Peyer's patch (tissue), 4 donors: ENCODE measurements at places on chromosomes 12 and 14.

DNA sequence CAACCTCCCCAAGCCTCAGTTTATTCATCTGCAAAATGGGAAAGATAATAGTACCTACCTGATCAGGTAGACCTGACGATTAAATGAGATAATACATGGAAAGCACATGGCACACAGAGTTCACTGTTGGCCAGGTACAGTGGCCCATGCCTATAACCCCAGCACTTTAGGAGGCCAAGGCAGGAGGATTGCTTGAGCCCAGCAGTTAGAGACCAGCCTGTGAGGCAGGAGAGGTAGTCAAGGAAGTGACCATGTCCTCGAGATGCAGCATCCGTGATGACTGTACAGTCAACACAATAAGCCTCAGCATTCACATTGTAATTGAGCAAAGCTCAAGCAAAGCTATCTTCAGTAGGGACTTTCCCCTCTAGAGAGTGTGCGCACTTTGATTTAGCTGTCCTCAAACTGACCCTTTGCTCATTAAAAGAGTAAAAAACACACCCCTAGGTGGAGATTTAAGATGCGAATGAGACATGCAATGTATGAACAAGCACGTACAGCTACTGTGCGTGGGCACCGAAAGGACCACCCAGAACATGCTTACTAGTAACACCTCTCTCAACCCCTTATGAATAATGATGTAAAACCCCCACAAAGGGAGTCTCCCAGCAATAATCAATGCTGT lies 9.9 kb downstream of the ISCU start:
- peak; percentile 15 for DNase-seq

DNA sequence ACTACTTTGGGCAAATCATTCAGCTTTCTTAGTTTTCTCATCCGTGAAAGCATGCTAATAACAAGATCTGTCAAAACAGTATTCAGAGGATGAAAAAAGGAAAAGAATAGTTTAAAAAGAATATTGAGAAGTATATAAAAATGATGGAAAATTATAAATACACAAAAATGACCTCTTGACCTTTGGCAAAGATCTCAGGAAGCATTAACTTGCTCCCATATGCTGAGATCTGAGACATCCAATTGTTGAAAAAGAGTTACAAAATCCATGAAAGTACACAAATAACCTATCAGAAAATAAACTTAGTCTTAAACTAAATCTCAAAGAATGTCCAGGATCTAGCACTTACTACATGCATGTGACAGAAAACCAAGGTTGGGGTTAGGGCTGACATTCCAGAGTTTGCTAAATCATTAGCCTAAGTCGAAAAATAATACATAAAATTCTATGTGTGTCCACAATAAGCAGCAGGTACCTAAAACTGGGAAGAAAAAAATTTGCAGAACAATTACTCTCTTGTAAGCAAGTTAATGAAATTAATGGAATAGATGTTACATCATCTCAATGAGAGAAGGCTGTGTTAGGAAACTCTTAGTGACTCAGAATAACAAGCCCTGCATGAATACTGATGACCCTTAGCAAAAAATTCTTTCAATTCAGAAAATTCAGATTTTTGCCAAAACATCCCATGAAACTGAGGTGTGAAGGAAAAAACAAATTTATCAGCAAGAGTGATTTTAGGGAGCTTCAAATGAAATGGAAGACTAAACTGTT lies 3.4 kb downstream of the PAH start:
- no peak for DNase-seq

DNA sequence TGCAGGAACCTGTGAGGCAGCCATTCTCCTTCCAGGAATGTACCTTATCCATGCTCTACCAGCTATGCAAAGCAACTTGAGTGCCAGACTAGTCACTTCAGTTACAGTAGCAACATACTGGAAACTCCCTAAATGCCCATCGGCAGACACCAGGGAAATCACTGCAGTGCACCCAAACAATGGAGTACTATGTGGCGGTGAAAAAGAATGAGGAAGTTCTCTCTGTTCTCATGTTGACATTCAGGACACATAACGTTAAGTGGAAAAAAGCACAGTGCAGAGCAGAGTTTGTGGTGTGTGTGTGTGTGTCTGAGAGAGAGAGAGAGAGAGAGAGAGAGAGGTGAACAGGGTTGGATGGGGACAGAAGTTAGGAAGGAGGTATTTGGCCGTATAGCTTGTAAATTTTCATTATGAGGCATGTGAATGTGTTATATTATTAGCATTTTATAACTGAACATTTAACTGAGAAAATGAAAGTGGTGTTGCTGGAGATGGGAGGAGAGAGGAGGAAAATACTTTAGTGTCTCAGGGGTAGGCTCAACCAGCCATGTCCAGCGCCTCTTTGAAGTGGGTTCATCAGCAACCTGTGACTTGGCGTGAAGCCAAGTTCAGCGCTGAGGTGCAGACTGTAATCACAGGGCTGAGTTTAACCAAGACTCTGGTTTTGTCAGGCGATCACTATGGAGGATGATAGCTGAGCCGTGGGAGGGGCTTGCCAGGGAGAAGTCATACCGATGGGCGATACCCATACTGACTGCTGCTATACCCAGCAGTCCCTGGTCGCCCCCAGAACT lies 17.3 kb downstream of the TNFAIP2 start:
- DNase-seq, result peak; percentile 43

DNA sequence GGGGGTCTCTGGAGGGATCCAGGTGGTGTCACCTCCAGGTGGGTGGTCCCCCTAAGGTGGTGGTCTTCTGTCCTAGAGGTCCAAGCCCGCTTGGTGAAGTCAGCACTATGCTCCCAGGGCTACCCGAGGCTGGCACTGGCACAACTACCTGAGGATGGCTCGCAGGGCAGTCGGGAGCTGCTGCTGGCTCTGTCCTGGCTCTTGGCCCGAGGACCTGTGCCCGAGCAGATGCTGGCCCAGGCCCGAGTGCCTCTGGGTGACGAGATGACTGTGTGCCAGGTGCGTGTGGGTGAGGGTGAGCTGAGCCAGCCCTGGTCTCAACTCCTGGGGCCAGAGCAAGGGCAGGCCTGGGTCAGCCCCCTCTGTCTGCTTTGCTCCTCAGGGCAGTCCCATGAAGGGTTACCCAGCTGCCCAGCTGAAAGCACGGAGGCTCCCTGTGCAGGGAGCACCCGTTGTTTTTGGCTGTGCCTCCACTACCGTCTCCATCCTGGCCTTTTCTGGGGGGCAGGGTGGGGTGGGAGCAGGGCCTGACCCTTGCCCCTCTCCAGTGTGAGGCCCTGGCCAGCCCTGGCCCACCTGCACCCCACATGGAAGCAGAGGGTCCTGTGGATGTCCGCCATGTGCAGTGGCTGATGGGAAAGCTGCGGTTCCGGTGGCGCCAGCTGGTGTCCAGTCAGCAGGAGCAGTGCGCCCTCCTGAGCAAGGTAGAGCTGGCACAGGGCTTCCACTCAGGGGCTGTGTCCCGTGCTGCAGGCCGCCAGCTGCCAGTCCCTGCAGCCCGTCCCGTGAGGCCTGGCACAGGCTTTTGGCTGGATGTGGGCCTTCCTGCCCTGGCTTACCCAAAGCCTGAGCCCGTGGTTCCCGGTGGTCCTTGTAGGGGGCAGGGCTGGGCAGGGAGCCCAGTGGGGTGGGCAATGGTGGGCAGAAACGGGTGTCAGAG lies 1.3 kb downstream of the TEDC1 start:
- no peak for DNase-seq

- no peak for DNase-seq
Observed at GRCh38 chr12:89693639-89694202, 14.9 kb downstream of the ATP2B1 start.

GRCh38 chr14:20751963-20752562 lies 6.4 kb downstream of the EDDM3A start:
- DNase-seq, result no peak

DNA sequence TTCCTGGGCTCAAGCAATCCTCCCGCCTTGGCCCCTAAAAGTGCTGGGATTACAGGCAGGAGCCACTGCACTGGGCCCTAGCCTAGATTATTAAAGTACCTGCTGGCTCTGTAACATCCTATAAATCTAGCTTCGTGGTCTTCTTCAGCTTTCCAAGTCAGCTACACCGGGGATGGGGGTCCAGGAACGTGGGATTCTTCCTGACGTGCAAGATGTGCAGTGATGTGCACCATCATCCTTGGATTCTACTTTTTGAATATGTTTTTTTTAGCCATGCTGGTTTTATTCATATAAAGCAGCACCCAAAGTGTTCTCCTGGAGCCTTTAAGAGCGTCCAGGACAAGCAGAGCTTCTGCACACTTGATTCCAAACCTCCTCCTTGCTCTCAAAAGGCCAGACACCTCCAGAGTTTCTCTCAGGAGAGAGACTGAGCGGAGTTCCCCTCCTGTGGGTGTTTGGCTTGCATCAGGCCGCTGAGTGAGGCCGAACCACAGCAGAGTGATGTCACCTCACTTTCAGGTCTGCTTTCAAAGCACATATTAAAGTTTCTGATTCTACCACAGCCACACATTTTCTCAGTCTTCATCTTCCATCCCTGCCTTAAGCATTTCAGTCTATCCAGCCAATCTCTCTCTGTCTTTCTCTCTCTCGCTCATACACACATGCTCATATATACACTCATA lies 33.4 kb downstream of the VCPKMT start:
- no peak for DNase-seq

DNA sequence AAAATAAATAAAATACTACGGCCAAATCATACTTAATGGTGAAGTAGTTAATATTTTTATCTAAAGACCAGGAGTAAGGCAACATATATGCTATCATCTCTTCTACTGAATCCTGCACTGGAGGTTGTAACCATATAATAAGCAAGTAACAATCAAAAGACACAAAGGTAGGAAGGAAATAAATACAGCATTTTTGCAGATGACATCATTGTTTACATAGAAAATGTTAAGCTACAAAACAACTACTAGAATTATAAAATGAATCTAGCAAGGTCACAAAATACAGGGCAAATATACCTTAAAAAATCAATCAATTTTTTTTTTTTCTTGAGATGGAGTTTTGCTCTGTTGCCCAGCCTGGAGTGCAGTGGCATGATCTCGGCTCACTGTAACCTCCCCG lies 51.6 kb upstream of the BDKRB2 start:
- DNase-seq, result no peak

- DNase-seq, result no peak
Observed at GRCh38 chr14:54440476-54440872, 700 bp downstream of the CNIH1 start.

DNA sequence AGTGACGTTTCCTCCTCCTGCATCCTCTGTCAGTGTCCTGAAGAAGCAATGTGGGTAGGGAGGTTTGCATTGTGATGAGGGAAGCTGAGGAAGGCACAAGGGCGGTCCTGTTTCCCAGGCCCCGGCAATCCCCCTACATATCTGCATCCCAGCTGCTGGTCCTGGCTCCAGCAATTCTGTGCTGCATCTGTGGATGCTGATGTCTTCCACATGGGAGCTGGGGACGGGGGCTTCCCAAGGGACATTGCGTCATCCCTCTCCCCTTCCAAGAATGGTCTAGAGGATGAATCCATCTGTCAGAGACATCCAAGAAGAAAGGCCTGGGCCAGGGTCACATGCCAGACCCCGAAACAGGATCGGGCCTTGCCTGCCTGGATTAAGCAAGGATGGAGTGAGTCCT lies 52.1 kb downstream of the TSPAN11 start:
- no peak for DNase-seq

GRCh38 chr14:68959035-68959434 lies 20.1 kb downstream of the ACTN1 start:
- no peak for DNase-seq

DNA sequence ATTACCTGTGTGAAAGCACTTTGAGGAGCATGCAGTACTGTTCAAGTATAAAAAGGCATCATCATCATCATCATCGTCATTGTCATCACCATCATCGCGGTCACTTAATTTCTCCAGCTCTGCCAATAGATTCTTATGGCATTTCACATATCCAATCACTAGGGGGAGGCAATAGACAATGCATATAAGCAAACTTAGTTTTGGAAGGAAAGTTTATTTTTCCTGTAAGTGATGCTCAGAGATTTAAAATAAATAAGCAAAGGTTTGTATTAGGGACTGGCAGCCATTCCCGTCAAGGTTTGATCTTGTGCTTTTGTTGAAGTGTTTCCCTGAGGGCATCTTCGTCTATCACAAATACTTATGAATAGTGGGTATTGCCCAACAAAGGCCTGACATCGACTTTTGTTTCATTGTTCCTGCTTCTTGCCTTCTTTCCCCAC lies 127.4 kb downstream of the KTN1 start:
- no peak for DNase-seq

GRCh38 chr12:108248011-108248410 lies 91.1 kb downstream of the CMKLR1 start:
- no peak for DNase-seq

- no peak for DNase-seq
Observed at GRCh38 chr14:99190696-99191394, 81.2 kb downstream of the BCL11B start.

- DNase-seq, result peak; percentile 45
Observed at GRCh38 chr14:104240434-104241157, 102.2 kb downstream of the KIF26A start.

- no peak for DNase-seq
Observed at GRCh38 chr14:85241022-85241855, 288.7 kb upstream of the FLRT2 start.

DNA sequence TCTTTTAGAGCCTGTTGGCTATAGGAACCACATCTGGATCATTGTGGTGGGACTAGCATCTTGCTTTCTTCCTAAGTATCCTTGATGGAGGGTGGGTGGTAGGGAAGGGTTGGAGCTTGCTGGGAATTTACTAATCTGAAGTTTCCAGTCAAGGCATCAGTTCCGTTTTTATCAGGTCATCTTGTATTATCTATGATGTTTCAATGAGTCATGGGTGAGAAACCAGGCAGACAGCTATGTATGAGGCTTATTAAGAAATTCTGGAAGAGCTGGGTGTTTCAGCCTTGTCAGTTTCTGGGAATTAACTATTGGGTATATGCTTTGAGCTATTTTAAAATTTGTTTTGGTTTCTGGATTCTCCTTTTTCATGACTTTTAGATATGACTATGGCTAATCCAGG lies 11.3 kb downstream of the TSFM start:
- DNase-seq, result no peak

DNA sequence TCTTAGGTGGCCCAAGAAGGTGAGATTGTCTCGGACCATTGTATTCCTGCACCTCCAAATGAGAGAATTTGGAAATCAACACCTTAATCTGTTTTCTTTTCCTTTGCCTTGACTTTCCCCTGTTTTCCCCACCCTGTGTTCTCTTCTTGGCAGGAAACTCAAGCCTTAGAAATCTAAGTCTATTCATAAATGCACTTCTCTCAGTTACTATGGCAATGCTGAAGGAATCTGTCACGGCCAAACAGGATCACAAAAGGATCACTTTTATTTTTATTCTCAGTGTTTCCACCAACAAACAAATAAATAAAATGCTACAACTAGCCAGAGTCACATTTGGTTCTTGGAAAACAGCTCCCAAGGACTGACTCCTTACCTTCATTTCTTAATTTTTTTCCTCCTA lies 270.5 kb downstream of the BCAT1 start:
- no peak for DNase-seq

GRCh38 chr14:80167793-80168448 lies 43.4 kb downstream of the DIO2 start:
- DNase-seq, result no peak

GRCh38 chr12:92253301-92253700 lies 107.7 kb upstream of the BTG1 start:
- no peak for DNase-seq
